ENCODE measurements at places on chromosomes 7 and 10.

GRCh38 chr10:100634034-100634433, 98.3 kb downstream of the HIF1AN start:
- DNase-seq = no peak

GRCh38 chr10:119165171-119166117, at the start of gene SFXN4:
Gene SFXN4 (minus strand): TSS chr10:119165714. CDS start chr10:119165647, 67 bp downstream.
- peak; percentile 53 for DNase-seq

DNA sequence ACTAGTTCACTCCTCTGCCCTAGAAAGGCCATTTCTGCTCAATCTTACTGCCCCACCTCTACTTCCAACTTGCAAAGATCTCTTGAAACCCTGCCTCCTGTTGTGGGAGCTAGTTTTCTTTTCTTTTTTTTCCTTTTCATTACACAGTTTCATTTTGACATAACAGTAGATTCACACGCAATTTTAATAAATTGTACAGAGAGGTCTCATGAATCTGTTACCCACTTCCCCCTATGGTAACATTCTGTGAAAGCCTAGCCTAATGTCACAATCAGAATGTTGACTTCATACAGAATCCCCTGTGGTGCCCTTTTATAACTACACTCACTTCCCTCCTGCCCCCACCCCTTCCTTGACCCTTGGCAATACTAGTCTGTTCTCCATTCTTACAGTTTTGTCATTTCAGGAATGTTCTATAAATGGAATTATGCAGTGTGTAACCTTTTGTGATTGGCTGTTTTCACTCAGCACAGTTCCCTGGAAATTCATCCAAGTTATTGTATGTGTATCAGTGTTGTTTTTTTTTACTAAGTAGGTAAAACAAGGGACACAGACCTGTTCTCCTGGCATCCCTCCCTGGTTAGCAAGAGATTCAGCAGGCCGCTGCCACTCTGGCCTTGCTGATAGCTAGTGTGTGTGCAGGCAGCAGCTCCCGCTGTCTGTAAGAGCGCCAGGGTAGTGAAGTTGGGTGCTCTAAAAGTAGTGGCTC, 21.5 kb downstream of the CHST3 start:
- no peak for DNase-seq

DNA sequence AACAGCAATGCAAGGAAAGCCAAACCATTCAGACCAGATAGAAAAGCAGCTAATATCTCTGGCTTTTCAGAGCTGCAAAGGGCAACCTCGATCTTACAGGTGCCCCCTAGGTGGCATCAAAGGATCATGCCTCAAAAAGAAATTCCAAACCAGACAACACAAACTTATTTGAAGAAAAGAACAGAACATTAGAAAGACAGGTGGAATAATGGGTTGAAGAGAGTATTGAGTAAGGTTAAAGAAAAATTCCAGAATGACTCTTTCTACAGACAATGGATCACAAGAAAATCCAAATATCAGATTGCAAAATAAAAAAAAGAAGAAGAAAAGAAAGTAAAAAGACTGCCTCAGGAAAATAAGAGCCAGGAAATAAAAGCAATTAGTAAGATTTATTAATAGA, 213.7 kb downstream of the ELMO1 start:
- peak; percentile 17 for DNase-seq

GRCh38 chr7:99111591-99111990, 32.3 kb downstream of the SMURF1 start:
- DNase-seq = no peak

DNA sequence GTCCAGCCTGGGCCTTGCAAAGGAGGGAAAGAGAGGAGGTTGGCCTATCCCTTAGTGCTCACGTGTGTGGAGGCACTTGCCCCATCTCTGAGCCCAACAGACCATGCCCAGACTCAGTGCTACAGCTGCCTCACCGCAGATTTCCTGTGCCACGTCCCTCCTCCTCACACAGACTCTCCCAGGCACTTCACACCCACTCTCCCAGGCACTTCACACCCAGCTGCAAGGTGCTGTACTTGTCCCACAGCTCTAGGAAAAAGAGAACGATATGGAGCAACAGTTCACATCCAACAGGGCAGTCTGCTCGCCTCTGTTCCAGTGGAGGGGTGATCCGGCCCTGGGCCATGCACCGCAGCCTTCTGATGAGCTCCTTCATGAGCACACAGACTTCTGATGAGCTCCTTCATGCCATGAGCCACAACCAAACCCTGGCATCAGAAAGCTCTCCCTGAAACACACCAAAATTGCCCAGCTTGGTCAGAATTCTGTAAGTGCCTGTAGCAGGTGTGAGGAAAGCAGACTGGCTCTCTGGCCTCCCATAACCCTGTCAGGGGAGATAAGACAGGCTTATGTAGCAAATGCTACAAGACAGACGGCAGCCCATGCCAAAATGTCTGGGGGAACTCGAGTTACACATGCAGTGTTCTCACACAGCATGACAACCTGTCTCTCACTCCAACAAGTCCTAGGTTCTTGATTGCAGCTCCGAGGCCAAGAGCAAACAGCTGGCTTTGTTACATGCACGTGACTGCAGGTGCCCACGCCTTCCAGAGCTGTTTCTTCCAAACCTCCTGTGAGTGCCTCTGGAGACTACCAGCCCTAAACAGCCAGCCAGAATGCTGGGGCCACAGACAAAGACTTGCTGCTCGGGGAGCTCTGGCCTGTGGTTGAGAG, 348.5 kb downstream of the GRID1 start:
- DNase-seq = no peak

GRCh38 chr7:33503014-33503413, 373.6 kb downstream of the BBS9 start:
- DNase-seq = no peak

GRCh38 chr7:3164380-3164792, 120.7 kb upstream of the CARD11 start:
- DNase-seq = no peak

DNA sequence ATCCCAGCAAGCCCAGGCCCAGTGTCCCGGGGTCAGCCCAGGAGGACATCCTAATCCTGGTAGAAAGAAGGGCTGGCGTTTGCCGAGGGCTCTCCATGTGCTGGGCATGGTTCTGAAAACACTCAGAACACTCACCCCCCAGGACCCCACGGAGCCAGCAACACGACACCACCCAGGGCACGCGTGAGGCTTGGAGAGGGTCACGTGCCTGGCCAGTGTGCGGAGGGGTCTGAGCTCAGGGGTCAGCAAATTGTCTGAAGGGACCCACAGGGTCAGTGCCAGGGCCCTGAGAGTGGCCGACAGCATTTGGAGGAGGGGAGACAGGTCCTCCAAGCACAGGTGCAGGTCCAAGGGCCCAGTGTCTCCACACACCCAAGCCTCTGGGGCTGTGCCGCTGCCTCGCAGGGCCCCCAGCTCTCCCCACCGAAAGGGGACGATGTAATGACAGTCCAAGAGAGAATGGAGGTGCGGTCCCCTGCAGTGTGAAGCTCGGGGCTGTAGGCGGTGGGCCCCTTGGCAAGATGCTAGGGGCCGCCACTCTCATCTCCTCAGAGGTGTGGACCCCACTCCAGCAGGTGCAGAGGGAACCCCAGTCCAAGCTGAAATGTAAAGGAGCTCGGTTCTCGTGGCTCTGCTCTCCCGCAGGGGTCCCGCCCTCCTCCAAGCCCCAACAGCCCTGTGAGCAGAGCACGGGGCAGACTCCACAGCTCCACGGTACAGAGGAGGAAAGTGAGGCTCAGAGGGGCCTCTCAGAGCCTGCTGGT, 7.8 kb downstream of the FOXL3 start:
- no peak for DNase-seq

GRCh38 chr7:157577061-157577460, 240.3 kb downstream of the DNAJB6 start:
- DNase-seq = no peak

GRCh38 chr7:151936207-151936606, 20.0 kb upstream of the GALNTL5 start:
- no peak for DNase-seq

DNA sequence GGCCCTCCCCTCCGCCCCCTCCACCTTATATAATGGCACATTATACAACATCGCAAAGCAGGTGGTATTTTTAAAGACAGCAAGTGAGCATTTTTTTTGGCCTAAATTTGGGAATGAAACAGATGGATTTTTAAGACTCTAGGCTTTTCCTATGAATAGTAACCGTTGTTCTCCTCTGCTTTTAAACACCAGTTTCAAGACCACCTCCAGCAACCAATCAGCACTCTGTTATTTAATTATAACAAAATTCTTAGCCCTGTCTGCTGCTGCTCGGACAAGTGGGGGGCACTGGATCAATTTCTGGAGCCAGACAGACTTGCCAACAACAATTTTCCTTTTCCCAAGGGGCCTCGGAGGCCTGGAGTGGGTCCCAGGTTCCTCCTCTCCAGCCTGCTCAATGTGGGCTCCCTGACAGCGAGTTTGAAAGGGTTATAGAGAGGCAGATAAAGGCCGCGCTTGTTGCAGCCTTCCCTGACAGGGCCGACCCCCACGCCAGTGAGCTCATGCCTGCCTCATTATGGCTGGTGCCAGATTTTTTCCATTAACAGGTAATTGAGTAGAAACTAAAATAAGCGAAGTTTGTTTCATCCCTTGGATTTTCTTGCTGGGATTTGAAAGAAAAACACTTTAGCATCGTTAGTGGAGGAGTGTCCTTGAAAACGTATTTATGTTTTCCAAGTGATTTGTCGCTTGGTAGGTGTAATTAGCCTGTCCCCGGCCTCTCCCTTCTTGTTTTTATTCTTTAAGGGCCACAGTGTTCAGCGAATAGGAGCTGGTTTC, 227.3 kb downstream of the TCF7L2 start:
- DNase-seq = no peak

GRCh38 chr7:17041324-17041723, 159.5 kb upstream of the AGR3 start:
- DNase-seq = no peak

GRCh38 chr10:47326306-47326926, 4.2 kb downstream of the GDF2 start:
- DNase-seq = no peak

- no peak for DNase-seq
Measured at GRCh38 chr7:2000153-2000687, 232.5 kb downstream of the MAD1L1 start.

DNA sequence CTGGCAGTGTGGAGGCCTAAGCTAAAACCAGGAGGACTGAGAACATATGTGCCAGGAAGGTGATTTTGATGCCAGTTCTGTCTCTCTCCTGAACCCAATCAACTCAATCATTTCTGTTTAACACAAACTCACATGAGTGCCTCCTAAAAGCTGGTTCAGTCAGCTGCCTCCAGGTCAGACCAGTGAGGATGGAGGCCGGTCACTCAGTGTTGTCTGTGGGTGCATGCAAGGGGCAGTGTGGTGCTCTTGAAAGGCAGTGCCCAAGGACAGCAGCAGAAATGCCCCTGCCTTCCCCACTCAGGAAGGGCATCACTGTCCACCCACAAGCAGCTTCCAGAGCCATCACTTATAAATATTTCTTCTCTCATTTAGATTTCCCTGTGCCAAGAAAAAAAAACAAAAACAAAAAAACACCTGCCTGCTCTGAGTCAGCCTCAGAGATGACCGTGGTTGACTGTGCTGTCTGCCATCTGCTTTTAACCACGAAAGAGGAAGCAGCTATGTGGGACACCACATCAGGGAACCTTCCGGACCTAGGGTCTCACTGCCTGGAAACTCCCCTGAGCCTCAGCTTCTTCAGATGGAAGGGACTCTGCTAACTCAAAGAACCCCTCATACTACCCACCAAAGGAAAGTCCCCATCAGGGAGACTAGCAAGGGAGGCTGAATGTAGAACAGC, 39.1 kb downstream of the VOPP1 start:
- DNase-seq = no peak

- no peak for DNase-seq
Measured at GRCh38 chr10:43110338-43111071, 27.7 kb upstream of the CSGALNACT2 start.

DNA sequence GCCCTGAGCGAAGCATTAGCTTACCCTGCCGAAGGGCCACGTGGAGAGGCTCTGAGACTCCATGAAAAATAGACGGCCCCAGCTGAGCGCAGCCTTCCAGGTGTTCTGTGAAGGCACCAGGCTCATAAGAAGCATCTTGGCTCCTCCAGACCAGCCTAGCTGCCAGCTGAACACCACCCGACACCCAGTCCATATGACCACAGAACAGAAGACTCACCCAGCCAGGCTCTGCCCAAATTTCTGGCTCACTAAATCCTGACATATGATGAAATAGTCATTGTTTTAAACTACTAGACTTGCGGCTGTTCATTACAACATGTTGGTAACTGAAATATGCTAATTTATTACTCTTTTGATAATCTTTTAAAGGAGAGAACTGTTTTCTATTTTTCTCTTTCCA, 99.5 kb upstream of the ABI1 start:
- DNase-seq = no peak

- DNase-seq = no peak
Measured at GRCh38 chr7:25777969-25778708, 373.9 kb upstream of the NFE2L3 start.

DNA sequence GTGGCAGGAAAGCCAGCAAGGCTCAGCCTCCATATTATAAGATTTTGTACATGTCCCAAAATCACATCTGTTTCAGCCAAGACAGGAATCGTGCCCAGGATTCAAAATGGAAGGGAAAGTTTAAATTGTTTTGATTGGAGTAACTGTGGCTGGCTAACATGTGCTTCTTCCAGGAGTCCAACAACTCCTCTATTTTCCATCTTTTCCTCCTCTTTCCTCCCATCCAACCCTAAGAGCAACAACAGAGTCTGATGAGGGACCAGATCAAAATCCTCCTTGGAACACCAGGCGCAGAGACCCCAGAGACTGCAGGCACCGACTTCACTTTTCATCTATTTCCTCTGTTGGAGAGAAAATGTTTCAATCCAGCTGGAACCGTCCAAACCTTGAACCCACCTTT, 36.0 kb upstream of the SVIL start:
- DNase-seq = no peak

DNA sequence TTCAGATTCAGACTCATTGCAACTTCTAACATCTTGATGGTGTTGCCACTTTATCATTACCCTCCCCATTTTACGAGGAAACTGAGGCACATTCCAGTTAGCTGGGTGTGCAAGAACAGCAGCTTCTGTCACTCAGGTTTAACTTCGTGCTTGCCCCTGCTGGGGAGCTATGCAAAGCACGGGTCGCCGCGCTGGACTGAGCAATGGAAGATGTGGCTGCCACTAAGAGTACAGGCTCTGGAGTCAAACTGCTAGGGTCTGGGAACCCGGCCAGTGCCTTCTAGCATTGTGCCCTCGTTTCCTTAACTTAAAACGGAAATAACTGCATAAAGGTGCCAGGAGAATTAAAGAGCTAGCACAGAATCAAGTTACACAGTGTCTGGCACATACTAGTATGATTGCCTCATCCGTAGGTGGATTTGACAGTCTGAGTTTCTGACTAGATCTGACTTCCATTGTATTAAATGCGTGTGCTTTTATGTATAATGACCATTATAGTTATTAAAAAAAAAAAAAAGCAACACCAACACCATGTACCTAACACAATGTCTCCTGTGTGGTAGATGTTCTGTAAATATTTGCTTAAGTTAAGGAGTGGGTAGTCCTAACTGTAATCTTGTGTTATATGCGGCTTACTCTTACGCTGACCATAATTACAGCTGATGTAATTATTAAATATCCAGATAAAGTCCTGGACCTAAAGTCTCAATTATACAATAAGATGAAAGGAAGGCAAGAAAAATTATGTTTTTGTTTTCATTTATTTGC, 842 bp downstream of the ZNF22 start:
- DNase-seq = peak; percentile 94
